ENCODE measurements at places on chromosomes 7 and 10.

- no peak for DNase-seq
Measured at GRCh38 chr10:110462166-110463095, 35.3 kb upstream of the DUSP5 start.

GRCh38 chr10:113661332-113661731 is 2.5 kb downstream of the NRAP start:
- no peak for DNase-seq

DNA sequence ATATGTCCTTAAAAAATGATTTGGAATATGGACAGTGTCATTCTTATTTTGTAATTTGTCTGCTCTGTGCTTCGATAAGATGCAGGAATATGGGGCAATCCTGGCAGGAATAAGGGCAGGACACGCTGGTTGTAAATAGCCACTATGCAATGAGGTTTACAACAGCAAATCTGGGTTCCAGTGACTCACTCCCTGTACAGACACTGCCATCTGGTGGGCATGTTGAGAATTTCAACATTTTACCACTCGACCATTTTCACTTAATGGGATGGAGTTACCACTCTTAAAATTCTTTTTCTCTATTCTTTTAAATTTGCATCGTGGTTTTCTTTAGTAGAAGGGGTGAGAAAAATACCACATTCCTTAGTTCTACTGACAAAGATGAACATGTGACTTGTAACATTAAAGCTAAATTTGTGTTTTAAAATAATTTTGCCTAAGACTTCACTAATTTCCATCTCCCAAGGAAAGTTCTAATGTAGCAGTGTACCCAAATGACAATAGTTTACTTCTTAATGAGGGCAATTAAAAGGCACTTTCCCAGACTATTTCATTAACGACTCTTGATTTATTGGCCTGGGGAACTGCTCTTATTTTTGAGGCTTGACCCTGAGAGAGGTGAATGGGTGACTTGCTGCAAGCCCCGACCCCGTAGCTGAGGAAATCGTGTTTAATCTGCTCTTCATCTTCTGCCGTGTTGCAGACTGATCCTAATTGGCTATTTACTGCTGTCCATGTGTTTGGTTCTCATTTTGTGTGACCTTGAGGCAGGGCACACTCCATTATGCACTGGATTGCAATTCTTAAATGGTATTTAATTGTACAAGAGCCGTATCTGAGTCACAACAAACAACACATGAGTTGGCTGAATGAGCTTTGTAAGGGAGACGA is 173.6 kb upstream of the IMMP2L start:
- peak; percentile 65 for DNase-seq

DNA sequence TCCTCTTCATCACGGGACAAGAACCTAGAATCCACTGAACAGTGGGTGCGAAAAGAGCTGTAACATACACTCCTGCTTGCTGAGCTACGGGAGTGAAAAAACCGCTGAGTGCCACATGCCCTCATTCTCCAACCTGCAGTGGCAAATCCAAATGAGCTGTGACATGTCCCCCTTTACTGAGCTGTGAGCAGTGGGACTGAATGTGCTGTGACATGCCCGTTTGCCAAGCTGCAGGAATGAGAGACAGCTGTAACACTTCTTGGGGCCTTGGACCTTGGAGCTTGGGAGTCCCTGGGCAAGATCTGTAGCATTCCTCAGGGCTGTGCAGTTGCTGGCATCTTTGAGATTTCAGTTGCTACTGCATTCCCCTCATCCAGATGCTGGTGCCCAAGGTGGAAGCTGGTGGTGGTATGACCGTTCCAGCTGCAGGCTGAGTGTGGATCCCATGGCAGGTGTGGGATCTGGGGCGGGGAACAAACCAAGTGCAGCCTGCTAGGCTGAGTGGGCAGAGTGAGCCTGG is 85.0 kb downstream of the TMEM106B start:
- DNase-seq: no peak

GRCh38 chr7:74149603-74150002 is 24.6 kb upstream of the EIF4H start:
- no peak for DNase-seq
